ENCODE measurements at places on chromosomes 7 and 10.

DNA sequence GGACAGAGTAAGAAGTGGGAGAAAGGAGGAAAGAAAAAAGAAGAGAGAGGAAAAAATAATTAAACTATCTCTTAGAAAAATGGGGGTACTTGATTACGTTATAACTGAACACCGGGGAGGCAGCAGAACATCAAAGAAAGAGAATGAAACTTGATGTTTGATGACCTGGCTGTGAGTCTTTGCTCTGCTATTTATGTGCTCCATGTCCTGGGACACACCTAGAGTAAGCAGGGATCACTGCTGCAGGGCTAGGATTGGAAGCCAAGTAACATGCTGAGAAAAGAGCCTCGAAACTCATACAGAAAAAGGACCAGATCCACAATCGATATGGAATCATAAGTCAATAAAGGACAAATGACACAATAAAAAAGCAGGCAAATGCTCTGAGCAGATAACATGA lies 56.7 kb upstream of the COL13A1 start:
- DNase-seq: no peak

GRCh38 chr10:29408847-29409240 lies 120.0 kb downstream of the LYZL1 start:
- no peak for DNase-seq

DNA sequence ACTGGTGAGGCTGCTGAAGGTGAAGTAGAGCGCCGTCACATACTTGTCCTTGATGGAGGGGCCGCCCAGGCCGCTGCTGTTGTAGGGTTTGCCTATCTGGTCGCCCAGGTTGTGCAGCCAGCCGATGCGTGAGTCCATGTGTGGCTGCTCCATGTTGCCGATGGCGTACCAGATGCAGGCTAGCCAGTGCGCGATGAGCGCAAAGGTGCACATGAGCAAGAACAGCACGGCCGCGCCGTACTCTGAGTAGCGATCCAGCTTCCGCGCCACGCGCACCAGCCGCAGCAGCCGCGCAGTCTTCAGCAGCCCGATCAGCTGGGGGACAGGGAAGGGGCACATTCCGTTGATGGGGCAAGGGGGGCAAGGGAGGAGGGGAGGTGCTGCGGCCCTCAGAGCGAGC lies 26.6 kb downstream of the KCNH2 start:
- peak; percentile 51 for DNase-seq

- DNase-seq: no peak
Observed at GRCh38 chr7:98500764-98501163, 99.9 kb upstream of the BAIAP2L1 start.

- DNase-seq: peak; percentile 9
Observed at GRCh38 chr10:95485056-95485844, 75.9 kb downstream of the SORBS1 start.

DNA sequence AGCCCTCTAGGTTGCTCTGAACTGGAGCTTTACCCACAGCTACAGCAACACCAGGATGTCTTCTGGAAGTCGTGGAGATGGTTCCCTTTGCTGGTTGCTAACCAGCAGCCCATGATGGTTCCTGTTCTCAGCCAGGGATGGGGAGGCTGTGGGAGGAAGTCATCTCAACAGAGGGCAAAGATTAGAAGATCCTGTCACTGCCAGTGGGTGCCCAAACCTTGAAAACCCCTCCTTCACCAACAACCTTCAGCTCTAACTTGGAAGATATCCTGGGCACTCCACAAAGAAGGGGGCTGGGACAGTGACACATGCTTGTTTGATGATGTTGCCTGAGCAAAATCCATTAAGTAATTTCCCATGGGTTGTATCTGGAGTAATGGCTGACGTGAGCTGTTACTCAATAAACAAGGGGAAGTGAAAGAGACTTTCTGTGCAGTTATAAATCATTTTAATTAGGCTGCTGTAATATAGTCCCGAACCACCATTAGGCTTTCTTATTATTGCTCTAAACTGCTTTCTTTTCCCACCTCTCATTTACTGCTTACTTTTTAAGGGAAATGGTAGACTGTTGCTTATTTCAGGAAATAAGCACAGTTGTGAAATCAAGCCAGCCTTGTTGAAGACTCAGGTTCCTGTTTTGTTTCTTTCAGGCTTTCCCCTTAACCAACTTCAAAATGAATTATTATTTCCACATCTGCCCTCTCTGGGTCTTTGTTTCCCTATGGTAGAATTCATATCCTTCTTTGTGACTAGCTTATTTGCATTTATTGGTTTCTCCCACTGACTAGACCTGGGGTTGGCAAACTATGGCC lies 124.8 kb downstream of the PPP1R17 start:
- DNase-seq: no peak

DNA sequence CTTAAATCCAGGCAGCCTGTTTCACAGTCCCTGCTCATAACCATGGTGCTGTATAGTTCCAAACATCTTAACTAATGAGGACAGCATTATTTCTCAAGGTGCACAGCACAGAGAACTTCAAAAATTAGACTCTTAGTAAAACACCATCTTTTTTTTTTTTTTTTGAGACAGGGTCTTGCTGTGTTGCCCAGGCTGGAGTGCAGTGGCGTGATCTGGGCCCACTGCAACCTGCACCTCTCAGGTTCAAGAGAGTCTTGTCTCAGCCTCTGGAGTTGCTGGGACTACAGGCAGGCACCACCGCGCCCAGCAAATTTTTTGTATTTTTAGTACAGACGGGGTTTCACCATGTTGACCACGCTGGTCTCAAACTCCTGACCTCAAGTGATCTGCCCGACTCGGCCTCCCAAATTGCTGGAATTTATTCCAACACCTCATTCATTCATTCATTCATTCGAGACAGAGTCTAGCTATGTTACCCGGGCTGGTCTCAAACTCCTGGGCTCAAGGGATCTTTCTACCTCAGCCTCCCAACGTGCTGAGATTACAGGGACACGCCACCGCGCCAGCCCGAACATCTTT lies 507 bp upstream of the TMEM254 start:
- DNase-seq: no peak

- DNase-seq: no peak
Observed at GRCh38 chr10:29555091-29555745, 79.6 kb downstream of the SVIL start.

DNA sequence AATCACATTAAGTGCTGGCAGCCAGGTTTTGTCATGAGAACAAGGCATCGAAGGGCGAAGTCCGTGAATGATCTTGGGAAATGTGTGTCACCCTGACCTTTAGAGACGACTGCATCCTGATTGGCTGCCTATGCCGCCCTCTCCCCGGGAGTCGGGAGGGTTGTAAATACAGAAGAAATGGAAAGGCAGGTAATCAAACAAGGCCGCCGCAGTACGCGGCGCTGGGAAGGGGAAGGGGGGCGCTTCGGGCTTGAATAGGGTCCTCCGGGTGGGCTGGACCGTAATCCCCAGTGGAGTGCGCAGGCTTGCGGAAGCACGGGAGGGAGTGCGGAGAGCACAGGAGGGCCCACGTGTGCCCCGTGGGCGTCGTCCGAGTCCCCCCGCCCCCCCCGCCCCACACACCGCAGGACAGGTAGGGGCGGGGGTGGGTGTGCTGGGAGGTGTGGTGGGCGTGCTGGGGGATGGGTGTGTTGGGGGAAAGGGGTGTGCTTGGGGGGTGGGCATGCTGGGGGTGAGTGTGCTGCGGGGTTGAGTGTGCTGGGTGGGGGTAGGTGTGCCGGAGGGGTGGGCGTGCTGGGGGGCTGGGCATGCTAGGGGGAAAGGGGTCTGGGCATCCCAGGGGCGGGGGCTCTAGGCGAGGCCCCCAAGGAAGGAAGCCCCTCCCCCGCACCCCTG lies 169.4 kb downstream of the ARHGAP12 start:
- peak; percentile 18 for DNase-seq

- DNase-seq: no peak
Observed at GRCh38 chr10:64010711-64011110, 489.5 kb downstream of the REEP3 start.

GRCh38 chr7:146262527-146262926 lies 145.9 kb downstream of the CNTNAP2 start:
- DNase-seq: no peak

DNA sequence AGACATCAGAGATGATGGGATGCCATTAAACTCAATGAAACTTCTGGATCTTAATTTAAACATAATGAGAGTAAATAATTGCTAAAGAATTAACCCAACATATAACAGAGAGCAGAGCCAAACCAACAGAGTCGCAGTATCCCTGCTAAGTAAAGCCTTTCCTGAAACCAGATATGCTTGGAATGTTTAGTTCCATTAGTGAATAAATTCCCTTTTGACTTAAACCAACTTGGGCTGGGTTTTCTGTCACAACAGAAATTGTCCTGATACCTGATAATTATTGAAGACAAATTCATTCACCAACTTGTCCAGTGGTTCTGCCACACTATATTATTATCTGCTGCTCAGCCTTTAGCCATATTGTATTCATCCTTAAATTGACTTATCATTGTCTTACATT lies 286.7 kb downstream of the FZD1 start:
- DNase-seq: no peak

GRCh38 chr10:98425511-98426352 lies 10.8 kb upstream of the PYROXD2 start:
- peak; percentile 78 for DNase-seq

GRCh38 chr7:90320418-90320800 lies 695 bp downstream of the FAM237B start:
- no peak for DNase-seq

DNA sequence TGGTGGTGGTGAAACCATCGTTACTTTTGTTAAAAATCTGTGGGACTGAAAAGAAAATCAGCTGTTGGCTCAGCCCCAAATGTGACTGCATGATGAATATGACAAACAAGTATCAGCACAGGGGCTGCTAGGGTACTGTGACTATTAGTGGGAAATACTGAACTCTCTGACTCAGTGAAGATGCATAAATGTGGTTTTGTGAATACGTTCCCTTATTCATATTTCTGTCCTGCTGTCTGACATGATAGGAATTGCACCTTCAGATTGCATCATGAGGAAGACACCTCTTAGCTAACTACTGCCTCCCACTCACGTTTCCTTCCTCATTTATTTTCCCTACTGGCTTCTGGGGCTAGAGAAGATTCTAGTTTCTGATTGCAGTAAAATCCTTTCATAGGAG lies 1.4 kb downstream of the CLEC5A start:
- no peak for DNase-seq

- no peak for DNase-seq
Observed at GRCh38 chr10:25483999-25484398, 309.2 kb downstream of the GPR158 start.

GRCh38 chr10:44689368-44689767 lies 221.8 kb upstream of the TMEM72 start:
- DNase-seq: no peak

DNA sequence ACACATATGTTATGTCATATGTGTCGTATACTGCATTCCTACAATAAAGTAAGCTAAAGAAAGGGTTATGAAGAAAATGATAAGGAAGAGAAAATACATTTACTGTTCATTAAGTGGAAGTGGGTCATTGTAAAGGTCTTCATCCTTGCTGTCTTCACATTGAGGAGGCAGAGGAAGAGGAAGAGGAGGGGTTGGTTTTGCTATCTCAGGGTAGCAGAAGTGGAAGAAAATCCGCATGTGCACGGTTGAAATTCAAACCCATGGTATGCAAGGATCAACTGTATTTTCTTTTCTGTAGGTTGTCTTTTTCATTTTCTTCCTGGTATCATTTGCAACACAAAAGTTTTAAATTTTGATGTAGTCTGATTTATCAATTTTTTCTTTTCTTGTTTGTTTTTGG lies 6.3 kb downstream of the PLEKHA8 start:
- no peak for DNase-seq

DNA sequence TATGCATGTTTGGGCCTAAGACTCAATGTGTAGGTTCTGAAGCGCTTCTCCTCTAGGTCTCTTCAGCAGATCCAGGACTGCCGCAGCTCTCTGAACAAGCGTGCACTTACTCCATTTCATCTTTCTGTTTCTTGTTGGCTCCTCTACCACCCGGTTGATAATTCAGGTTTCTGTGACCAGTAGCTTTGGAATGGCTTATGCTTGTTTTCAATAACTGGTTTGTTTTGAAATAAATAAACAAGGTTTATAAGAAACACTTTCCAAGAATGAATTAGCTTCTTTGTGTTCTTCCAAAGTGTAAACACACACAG lies 1.5 kb downstream of the MDFIC start:
- no peak for DNase-seq

DNA sequence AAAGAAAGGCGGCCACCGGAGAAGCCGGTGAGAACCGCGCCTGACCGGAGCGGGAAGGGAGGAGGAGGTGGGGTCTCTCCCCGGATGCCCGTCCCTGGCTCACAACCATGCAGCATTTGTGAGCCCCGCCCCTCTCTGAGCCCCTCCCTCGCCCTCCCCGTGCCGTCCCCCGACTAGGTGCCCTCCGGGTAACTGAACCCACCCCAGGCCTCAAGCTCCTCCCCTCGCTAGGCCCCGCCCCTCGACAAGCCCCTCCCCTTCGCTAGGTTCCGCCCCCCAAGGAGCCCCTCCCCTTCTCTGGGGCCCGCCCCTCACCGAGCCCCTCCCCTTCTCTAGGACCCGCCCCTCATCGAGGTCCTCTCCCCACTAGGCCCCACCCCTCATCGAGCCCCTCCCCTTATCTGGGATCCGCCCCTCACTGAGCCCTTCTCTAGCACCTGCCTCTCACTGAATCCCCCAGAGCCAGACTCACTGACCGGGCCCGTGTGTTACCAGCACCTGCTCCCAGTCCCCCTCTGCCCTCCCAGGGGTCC lies 42.2 kb upstream of the HSPB1 start:
- DNase-seq: peak; percentile 66

DNA sequence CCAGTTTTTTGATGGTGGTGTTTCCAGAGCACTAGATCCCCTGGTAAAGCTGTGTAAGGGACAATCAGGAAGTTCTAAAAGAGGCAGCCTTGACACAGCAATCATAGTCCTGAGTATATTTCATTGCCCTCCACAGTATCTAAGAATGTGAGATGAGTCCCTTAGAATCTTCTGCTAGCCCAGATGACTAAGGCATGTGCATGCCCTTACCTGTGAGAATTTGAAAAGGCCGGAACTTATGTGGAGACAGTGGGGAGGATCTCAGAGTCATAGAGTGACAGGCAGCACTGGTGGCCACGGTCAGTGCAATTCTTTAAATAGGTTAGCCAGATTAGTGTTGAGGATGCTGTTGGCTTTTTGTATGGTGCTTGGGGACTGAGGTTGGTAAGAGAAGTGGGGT lies 361.4 kb upstream of the VSTM2A start:
- DNase-seq: no peak

DNA sequence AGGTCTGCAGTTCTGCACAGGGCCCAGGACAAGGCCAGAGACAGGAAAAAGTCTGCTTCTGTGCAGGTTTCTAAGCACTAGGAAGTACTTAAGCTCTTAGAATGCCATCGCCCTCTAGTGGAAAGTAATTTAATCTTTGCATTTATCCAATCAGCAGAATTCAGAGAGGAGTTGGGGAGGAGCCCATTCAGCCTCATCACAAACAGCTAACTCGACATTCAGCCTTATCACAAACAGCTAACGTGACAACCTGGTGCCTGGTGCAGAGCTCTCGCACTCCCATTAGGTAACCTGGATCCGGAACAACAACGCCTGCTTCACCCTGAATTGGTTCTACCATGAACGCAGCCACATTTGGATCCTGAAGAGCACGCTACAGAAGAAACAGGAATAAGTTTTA lies 15.2 kb downstream of the OAT start:
- peak; percentile 88 for DNase-seq

GRCh38 chr7:27175626-27176523 lies 1.8 kb upstream of the HOXA10 start:
- DNase-seq: no peak

All from erythroblast (primary cell).